Renal pelvis (tissue), 12 donors: ENCODE measurements at places on chromosomes 3 and 15. TPM values are rescaled to one million over a fixed set of nuclear protein-coding genes. Genes with fewer than 3 reads are reported as not detected.
A peak's percentile ranks its signal among the peaks of the same experiment; 100 is the strongest.

- DNase-seq, result no peak
These were observed 29.9 kb upstream of the IL16 start for GRCh38 chr15:81166636-81167305.

DNA sequence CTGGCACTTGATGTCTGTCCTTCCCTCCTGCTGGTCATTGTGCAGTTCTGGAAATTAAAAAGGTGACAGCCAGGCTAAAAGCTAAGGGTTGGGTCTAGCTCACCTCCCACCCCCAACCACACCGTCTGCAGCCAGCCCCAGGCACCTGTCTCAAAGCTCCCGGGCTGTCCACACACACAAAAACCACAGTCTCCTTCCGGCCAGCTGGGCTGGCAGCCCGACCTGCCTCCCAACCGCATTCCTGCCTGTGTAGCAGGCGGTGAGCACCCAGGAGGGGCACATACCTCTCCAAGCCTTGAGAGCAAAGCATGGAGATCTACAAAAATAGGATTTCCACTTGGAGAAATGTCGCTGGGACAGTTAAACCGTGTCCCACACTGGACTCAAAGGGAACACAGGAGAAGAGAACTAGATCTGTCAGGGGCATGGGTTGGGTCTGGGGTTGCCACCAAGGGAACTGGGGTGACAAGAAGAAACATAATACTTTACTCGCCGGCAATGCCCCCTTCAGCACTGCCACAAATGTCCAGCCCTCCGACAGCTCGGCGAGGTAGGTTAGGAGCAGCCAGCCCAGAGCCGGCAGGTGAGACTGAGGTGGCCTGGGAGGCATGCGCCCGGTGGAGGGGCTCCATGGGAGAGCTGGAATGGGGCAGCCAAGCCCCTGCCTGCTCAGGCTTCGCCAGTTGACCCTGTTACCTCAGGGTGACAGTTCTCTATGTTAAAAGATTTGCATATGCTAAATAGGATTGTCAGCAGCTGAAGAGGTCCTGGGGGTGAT lies 52.2 kb downstream of the EXOG start:
- DNase-seq, result no peak

DNA sequence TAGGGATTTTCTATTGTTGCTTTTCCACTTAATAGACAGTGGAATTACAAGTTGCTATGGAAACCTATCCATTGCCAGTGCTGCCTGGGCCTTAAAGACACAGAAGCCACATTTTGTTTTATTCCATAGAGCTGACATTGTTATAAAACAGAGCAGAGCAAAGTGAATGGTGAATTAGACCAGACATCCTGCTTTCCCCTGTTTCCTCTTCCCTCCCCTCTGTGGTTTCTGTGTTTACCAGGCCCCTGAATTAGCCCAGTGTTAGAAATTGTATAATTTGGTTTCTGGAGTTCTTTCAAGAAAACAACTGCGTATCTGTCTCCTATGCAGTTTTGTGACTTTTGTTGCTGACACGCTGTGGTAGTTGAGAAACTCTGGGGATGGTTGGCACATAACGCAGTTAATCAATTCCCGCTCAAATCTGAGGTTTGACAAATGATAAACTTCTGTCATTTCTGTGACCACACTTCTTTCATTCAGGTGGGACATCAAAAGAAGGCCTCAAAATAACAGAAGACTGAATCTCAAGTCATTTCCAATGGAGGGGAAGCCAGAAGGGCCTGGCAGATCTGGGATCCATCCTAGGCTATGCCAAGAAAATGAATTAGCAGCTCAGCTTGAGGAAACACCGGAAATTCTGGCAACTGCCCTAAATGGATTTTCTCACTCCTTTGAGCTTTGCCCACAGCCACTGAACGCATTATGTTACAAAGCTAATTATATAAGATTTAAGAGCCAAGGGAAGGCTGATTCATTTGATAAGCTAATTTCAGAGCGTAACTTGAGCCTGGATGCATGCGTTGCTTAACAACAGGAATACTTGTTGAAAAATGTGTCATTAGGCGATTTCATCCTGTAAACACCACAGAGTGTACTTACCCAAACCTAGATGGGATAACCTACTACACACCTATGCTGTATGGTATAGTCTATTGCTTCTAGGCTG lies 46.9 kb downstream of the NR1D2 start:
- peak; percentile 70 for DNase-seq

Gene SLC6A11
- 0.08 TPM for polyA plus RNA-seq

Gene HTR3E
- polyA plus RNA-seq, result 0.07 TPM

GRCh38 chr3:112671930-112672715 lies 31.2 kb upstream of the CCDC80 start:
- DNase-seq, result no peak

GRCh38 chr15:82046666-82047452 lies 1.0 kb upstream of the MEX3B start:
- peak; percentile 96 for DNase-seq

GRCh38 chr3:150346981-150347863 lies 60.9 kb upstream of the TSC22D2 start:
- no peak for DNase-seq

- no peak for DNase-seq
These were observed 14.9 kb upstream of the CSRNP1 start for GRCh38 chr3:39168156-39168780.

Gene DNAH12
- polyA plus RNA-seq, result 0.94 TPM

Gene IMPG2
- polyA plus RNA-seq, result 0.61 TPM

DNA sequence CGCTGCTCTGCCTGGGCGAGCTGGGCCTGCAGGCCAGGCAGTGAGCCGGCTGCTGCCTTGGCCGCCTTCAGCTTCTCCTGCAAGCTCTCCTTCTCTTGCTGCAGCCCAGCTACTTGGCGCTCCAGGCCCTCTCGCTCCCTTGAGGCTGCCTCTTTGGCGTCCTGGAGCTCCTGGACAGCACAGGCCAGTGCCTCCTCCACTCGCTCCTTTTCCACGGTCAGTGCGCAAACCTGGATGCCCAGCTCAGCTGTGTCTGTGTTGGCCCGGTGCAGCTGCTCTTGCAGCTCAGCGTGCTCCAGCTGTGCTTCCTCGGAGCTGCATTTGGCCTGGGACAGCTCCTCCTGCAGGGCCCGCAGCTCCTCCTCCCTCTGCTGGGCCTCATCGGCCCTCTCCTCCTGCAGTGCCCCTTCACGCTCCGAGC lies 23.1 kb downstream of the CXCR6 start:
- DNase-seq, result no peak

Gene KLHL6
- 1.7 TPM for polyA plus RNA-seq

DNA sequence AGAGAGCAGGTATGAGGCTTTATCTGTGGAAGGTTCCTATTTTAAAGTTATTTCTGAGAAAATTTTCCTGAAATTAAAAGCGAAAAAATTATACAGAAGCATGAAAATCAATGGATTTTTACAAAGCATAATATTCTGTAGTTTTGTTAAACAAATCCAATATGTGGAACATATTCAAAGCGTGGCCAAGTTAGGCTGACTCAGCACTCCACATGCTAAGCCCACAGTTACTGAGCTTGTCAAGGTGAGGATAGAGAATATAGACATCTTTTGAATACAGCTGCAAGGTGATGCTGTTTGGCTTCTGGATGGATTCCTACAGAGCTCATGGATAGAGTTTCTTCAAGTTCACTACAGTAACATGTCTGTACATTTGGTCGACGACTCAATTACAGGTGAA lies 302.5 kb downstream of the C3orf38 start:
- DNase-seq, result no peak

DNA sequence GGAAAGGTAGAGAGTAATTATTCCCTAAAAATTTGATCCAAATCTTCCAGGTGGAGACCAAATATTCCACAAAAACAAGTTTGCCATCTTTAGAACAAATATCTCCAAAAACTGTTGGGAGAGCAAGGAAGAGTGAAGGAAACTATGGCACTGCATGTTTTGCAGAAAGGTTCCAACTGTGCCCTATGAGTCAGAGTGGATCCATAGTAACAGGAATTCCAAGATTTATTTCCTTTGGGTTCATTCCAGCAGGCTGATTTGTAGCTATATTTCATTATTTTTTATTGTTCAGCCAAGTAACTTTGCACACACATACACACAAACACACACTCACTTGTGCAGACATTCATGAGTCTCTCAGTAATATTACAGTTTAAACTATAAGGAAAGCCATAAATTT lies 459.7 kb upstream of the EPHA6 start:
- no peak for DNase-seq

- DNase-seq, result no peak
These were observed 208.2 kb downstream of the THRB start for GRCh38 chr3:24286405-24286804.

- DNase-seq, result no peak
These were observed 22.9 kb downstream of the EXOG start for GRCh38 chr3:38519000-38519399.
